Transverse colon (tissue), 4 donors: ENCODE measurements at places on chromosomes 6 and 20. TPM values are rescaled to one million over a fixed set of nuclear protein-coding genes. Genes with fewer than 3 reads are reported as not detected.

Gene C20orf141
- total RNA-seq, result not detected

Gene GRM1
- total RNA-seq, result not detected

Gene SLC22A7
- not detected for total RNA-seq

Gene MOXD1
- total RNA-seq, result 16.3 TPM

Gene ADIG
- not detected for total RNA-seq

Gene ULBP2
- not detected for total RNA-seq

Gene DEFB132
- not detected for total RNA-seq
